Stimulated activated CD4-positive, alpha-beta T cell treated with anti-CD3 and anti-CD28 coated beads, Interleukin-12 subunit alpha, Interleukin-12 subunit beta, amount 100 ng/mL, for 24 hours (primary cell): ENCODE measurements at places on chromosomes 3 and 15.

DNA sequence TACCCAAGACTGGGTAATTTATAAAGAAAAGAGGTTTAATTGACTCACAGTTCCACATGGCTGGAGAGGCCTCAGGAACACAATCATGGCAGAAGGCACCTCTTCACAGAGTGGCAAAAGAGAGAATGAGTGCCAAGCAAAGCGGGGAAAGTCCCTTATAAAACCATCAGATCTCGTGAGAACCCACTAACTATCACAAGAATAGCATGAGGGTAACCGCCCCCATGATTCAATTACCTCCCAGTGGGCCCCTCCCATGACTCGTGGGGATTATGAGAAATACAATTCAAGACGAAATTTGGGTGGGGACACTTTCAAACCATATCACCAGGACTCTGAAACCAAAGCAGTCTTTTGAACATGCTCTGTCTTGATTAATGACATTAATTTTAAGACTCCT is 7.0 kb downstream of the RTP3 start:
- peak; percentile 7 for DNase-seq

DNA sequence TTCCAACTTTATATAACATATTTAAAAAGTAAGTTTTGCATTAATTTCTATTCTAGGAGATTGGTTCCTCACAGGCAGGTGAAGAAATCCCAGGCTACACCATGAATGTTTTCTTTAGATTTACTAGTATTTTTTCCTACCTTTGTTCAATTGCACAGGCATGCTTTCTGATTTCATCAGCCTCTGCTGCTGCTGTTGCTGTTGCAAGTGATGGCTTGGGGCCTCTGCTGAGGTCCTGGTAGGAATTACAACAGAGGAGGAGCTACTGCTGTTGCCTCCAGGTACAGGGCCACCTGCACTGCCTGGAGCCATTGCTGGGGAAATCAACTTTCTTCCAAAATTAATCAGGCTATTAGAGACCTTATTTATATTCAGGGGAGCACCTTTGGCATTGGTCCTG is 353.3 kb downstream of the PLCL2 start:
- no peak for DNase-seq

- DNase-seq, result no peak
These were observed 91.6 kb upstream of the RGMA start for GRCh38 chr15:93180656-93181055.

DNA sequence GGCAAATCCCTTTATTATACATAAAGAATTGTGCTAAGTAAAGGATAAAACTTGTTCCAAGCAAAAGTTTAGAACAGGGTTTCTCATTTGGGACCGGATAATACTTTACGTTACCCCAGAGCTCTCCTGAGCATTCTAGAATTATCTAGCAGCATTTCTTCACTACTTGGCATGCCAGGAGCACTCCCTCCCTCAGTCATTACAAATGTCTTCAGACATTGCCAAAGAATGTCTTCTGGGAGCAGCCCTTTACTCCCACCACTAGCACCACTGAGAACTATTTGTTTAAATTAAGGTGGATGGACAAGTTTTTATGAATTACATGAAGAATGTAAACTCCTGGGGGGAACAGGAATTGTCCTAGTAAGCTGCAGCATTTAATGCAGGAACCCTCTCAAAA is 516.4 kb downstream of the GBE1 start:
- no peak for DNase-seq

DNA sequence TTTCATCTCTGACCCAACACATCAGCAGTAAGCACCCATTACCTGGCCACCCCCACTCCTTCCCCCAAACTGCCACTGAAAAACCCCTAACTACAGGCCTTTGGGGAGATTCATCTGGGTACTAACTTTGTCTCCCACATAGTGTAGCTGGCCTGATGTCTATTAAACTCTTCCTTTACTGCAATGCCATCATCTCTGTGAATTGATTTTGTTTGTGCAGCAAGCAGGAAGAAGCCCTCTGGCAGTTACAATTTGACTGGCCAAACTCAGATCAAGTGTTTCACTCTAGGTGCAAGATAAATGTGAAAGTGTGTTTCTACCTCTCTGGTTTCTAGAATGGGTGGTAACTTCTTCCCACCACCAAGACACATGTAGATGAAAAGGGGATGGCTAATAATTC is 26.7 kb upstream of the OR5K4 start:
- no peak for DNase-seq

GRCh38 chr15:81026836-81027599 is 26.3 kb downstream of the TLNRD1 start:
- no peak for DNase-seq
